ENCODE measurements at places on chromosomes 7 and 10.

- no peak for DNase-seq
These were observed 28.0 kb downstream of the CHST12 start for GRCh38 chr7:2431260-2431867.

GRCh38 chr7:128177768-128178550, 63.1 kb upstream of the LEP start:
- DNase-seq = no peak

GRCh38 chr10:21174715-21175495, 277.8 kb upstream of the NEBL start:
- no peak for DNase-seq

GRCh38 chr7:2661096-2661449, 26.9 kb upstream of the AMZ1 start:
- DNase-seq = no peak

- no peak for DNase-seq
These were observed 115.7 kb downstream of the CCDC71L start for GRCh38 chr7:106545275-106545674.

GRCh38 chr7:142859829-142860228, 5.0 kb downstream of the EPHB6 start:
- no peak for DNase-seq

- no peak for DNase-seq
These were observed 140.4 kb upstream of the NPY start for GRCh38 chr7:24143547-24143946.

DNA sequence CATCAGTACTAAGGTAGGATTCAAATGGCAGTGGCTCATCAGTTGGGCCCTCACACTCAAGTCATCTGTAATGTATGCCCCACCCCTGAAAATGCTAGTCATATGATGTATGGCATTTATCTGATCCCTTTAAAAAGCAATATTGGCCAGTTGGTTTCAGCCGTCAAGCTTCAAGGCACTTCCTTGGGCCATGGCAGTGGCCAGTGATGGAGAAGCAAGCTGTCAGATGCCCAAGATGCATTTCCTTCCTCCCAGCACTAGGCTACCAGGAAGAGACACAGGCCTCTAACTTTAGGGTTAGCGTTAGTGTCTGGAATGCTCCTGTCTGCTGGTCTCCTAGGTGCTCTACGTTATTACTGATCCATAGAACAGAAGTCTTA, 64.1 kb downstream of the PIK3AP1 start:
- no peak for DNase-seq

- DNase-seq = no peak
These were observed 501.6 kb downstream of the GRID1 start for GRCh38 chr10:85864868-85865526.

- no peak for DNase-seq
These were observed 28.6 kb downstream of the PIK3AP1 start for GRCh38 chr10:96691761-96692160.

DNA sequence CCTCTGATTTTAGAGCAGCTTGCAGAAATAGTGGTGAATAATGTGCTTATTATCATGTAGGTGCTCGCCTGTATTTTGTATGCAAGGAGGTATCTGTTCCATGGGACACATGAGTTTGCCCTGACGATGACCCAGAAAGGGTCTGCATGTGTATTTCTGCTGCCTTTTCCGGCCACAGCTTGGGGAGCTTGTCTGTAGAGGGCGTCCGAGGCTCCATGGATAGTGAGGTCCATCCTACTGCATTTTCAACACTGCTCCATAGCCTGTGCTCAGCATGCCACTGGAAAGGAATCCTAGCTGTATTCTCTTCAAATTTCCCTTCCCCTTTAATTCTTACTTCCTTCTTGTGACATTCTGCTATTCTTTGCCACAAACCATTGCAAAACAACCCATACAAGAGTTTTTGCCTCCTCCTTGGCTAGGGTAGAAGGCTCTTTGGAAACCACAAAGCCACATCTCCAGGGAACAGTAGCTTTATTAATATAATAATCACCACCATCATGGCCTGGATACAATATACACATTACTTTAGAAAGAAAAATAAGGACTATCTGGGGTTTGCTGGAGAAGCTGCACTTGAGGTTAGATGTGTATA, 127.7 kb downstream of the DYNC1I1 start:
- no peak for DNase-seq

DNA sequence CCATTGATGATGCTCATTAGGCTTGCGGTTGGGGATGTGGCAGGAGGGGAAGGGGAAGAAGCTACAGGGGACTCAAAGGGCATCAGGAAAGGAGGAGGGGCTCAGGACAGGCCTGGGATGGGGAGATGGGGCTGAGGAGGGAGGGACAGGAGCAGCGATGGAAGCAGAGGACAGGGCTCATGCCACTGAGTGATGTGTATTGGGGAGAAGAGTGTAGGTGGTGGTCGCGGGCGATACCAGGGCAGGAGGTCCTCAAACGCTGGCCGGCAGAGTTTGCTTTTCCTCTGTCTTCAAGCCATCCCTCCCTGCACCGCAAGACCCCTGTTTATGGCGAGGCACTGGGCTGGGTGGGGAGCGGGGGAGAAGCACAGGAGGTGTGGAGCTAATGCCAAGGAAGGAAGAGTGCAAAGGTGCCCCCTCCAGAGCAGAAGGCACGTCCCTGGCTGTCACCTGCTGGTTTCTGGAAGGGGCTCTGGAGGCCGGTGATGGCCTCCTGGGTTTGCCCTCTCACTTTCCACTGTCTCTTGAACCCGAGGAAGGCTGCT, 134.7 kb downstream of the SVIL start:
- DNase-seq = no peak

GRCh38 chr7:148746135-148746534, 47.4 kb downstream of the CUL1 start:
- no peak for DNase-seq

DNA sequence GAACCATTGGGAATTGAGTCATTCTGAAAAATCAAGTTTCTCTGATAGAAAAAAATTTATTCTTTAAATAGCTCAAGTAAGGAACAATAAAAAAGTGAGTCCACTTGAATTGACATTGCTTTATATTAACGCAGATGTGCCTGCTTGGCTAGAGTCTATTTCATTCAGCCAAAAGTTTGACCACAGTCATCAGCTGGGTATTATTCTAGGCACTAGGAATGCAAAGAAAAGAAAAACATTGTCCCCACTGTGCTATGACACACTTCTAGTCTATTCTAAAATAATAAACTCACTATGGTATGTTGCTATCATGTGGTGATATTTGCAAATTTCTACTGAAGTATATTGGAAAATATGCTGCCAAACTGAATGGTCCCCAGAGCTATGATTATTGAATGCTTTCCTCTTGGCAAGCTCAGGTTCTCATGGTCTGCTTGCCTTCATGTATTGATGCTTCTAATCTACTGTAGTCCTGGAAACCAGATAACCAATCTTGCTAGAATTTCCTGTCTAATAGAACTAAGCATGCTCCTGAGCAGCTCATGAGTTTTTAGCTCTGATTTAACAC, 8.3 kb downstream of the SFRP4 start:
- peak; percentile 22 for DNase-seq
